Bone marrow (tissue), 2 donors: ENCODE measurements at places on chromosomes 1 and 21.

GRCh38 chr1:117664314-117664713, 58.5 kb downstream of the TENT5C start:
- no peak for DNase-seq

GRCh38 chr1:119462964-119463363, 44.0 kb upstream of the HSD3B1 start:
- DNase-seq, result no peak

DNA sequence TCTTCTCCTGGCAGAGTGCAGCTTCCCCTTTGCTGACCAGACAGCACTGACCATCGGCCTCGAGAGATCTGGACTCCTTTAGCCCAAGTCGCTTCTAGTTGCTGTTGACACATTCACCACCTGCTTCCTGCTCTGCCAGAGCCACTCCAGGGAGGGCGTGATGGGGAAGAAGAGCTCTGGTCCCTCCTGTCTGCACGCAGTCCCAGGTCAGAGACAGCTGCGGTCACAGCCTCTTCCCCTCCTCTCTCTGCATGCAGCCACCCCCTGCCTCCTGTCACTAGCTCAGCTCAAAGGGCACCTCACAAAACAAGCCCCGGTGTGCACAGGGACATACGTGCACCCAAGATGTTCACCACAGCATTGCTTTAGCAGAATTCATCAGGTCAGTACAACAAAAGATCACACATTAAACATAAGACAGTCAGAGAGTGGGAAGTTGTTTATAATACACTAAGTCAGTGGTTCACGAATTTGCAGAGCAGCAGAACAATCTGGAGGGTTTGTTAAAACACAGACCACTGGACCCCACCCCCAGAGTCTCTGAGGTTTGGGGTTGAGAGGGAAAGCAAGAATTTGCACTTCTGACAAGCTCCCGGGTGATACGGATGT, 132.9 kb downstream of the SYF2 start:
- DNase-seq, result peak; percentile 94

GRCh38 chr21:42760951-42761751, 107.7 kb downstream of the PDE9A start:
- no peak for DNase-seq

GRCh38 chr1:29833581-29833980, 597.3 kb downstream of the PTPRU start:
- no peak for DNase-seq
